AG10803 (cell line): ENCODE measurements at places on chromosomes 7 and 10.
A peak's percentile ranks its signal among the peaks of the same experiment; 100 is the strongest.

GRCh38 chr7:44791278-44792219, 4.9 kb upstream of the PPIA start:
- peak; percentile 67 for DNase-seq

GRCh38 chr10:78320506-78320905, 286.8 kb downstream of the RPS24 start:
- no peak for DNase-seq

DNA sequence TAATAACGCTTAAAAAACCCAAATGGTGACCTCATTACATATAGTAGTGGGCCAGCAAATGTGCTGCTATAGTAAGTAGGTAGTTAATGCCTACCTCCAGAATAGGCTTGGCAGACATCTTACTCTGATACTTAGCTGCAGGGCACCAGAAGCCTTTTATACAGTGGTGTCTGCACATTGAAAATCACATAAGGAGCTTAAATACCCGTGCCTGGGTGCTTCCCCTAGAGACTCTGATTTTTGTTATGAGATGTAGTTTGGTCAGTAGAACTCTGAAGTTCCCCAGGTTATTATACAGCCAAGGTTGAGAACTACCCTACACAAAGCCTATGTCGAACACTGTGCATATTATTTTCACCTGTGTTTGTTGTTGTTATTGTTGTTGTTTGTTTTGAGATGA, 47.2 kb downstream of the ANKIB1 start:
- DNase-seq = no peak

GRCh38 chr10:132239126-132240031, 52.6 kb downstream of the DPYSL4 start:
- no peak for DNase-seq

- no peak for DNase-seq
Observed at GRCh38 chr10:2366264-2366931, 629.1 kb upstream of the ADARB2 start.

GRCh38 chr7:17367502-17367901, 69.0 kb downstream of the AHR start:
- peak; percentile 23 for DNase-seq

- no peak for DNase-seq
Observed at GRCh38 chr7:29229066-29229465, 34.5 kb downstream of the CHN2 start.

DNA sequence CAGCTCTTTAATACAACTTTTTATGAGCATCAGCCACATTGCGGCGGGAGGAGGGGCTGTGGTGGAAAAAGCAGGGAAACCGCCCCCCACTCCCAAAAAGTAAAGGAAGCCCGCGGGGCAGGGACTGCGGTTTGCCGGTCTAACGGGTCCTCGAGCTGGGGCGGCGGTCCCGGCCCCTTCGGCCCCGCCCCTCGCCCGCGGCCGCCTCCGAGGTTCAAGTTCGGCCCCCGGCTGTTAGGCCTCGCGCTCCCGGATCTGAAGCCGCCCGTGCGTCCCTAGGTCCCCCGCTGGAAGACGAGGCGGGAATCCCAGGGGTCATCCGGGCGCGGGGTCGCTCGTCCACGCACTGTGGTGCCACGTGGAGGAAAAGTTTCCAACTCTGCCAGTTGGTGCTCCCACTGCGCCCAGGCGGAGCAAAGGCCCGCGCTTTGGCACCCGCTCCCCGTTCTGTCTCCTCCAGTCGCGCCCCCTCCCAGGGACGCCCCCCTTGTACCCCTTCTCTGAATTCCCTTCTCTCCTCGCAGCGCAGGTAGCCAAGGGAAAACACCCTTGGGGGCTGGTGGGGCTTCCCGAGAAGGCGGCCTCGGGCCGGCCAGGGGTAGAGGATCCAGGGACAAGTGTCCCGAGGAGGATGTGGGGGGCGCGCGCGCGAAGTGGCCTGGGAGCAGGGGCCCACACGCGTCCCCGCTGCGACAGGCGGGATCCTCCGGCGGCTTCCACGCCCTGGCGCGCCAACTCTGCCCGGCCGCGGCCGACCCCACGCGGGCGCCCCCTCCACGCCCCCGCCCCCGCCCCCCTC, 798 bp upstream of the AUTS2 start:
- peak; percentile 17 for DNase-seq

DNA sequence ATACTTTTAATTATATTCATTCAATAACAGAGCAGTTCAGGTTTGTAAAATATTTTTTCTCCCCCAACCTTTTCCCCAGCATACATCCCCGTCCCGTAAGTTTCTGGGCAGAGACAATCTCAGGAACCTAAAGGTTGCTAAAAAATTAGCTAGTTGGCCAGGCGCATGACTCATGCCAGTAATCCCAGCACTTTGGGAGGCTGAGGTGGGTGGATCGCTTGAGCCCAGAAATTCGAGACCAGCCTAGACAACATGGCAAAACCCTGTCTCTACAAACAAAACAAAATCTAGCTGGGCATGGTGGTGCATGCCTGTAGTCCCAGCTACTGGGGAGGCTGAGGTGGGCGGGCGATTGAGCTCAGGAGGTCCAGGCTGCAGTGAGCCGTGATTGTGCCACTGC, 40.2 kb downstream of the TCF7L2 start:
- no peak for DNase-seq

GRCh38 chr10:17200001-17200911, 1.2 kb downstream of the TRDMT1 start:
- DNase-seq = peak; percentile 49

DNA sequence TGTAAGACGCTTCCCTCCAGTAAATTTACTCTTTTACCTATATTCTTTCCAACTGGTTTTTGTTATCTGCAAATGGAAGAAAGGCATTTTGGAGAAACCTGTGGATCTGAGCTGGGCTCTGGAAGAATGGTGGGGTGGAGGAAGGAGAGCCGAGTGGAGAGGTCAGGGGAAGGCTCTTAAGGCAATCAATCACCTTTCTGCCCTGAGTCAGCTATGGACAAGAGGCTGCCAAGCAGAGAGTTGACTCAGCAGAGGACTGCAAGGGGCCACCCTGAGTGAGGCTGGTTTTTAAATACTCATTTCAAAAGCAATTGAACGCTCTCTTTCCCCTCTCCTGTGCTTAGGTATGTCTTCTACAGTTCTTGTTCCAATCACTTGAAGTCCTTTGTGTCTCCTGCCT, 81.8 kb downstream of the SPAG6 start:
- DNase-seq = peak; percentile 43

DNA sequence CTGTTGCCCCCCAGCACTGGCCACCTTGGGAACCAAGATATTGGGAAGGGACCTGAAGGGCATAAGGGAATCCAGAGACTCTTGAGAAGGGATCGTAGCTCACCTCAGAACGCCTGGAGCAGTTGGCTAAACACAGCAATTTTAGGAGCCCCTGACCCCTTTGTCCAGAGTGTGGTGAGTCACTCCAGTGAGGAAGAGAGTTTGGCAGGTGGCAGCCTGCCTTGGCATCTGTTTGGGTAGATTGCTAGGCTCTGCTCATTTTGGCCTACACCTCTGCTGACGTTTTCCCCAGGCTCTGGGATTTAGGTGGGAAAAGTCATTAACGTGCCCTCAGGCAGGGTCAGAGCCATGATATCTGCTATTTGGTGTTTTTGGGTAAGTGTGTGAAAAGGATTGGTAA, 100.6 kb downstream of the GRB10 start:
- DNase-seq = no peak
